ENCODE measurements at places on chromosomes 4 and X. TPM values are rescaled to one million over a fixed set of nuclear protein-coding genes. Genes with fewer than 3 reads are reported as not detected.

Gene CXCL8
- total RNA-seq = 20.0 TPM

Gene HS6ST2
- total RNA-seq = not detected

Gene LONRF3
- total RNA-seq = 0.54 TPM

Gene NDNF
- total RNA-seq = 1.9 TPM
